ENCODE measurements at places on chromosomes 2 and 18. TPM values are rescaled to one million over a fixed set of nuclear protein-coding genes. Genes with fewer than 3 reads are reported as not detected.

The LGALSL gene
- total RNA-seq, result 19.2 TPM

The LONRF2 gene
- total RNA-seq, result 8.9 TPM

The GBX2 gene
- 2.1 TPM for total RNA-seq

The RNF144A gene
- total RNA-seq, result 35.6 TPM

The FAHD2B gene
- 31.8 TPM for total RNA-seq

The IL36RN gene
- 12.0 TPM for total RNA-seq

The B3GNT7 gene
- 6.8 TPM for total RNA-seq

The FMNL2 gene
- 62.1 TPM for total RNA-seq

The SERPINB4 gene
- 0.17 TPM for total RNA-seq

The PGAP1 gene
- 45.1 TPM for total RNA-seq

The REG3A gene
- 4.0 TPM for total RNA-seq

The PCARE gene
- not detected for total RNA-seq

The LYG2 gene
- total RNA-seq, result not detected

The C18orf63 gene
- not detected for total RNA-seq

The G6PC2 gene
- 2.8 TPM for total RNA-seq

The OR6B2 gene
- total RNA-seq, result not detected

The RNF125 gene
- total RNA-seq, result 1.8 TPM

The TEKT4 gene
- total RNA-seq, result 0.34 TPM

The EVA1A gene
- total RNA-seq, result 10.8 TPM

The SP140L gene
- 6.6 TPM for total RNA-seq

The CHRNG gene
- 0.87 TPM for total RNA-seq

The CD8A gene
- 0.34 TPM for total RNA-seq

The CAPN10 gene
- 55.2 TPM for total RNA-seq

The FRZB gene
- total RNA-seq, result 17.1 TPM

The C2orf80 gene
- total RNA-seq, result not detected

The MOB4 gene
- 27.3 TPM for total RNA-seq

The SLC23A3 gene
- total RNA-seq, result 5.5 TPM

The GKN2 gene
- total RNA-seq, result not detected

The INPP5D gene
- 40.8 TPM for total RNA-seq

The MFF gene
- total RNA-seq, result 84.3 TPM

The CAPN14 gene
- 0.12 TPM for total RNA-seq

The RPRM gene
- total RNA-seq, result 7.3 TPM

The LCT gene
- total RNA-seq, result 2.8 TPM

The ITGB1BP1 gene
- 79.0 TPM for total RNA-seq

The PPM1G gene
- 80.4 TPM for total RNA-seq

The STAT1 gene
- 52.8 TPM for total RNA-seq

The CGREF1 gene
- total RNA-seq, result 1.8 TPM

The NAPG gene
- 28.1 TPM for total RNA-seq

The MOCOS gene
- total RNA-seq, result 3.2 TPM

The NGEF gene
- total RNA-seq, result 20.7 TPM

The PLEK gene
- total RNA-seq, result not detected

The DLX2 gene
- 6.9 TPM for total RNA-seq

The CYS1 gene
- 0.79 TPM for total RNA-seq

The POTEI gene
- 2.1 TPM for total RNA-seq

The PAX3 gene
- 66.7 TPM for total RNA-seq

The ALPG gene
- 0.88 TPM for total RNA-seq

The POMC gene
- 1.5 TPM for total RNA-seq

The NFU1 gene
- total RNA-seq, result 33.3 TPM

The ATOH8 gene
- total RNA-seq, result 13.7 TPM

The CCDC178 gene
- total RNA-seq, result 0.74 TPM

The RBKS gene
- 3.2 TPM for total RNA-seq

The ANKRD29 gene
- 3.5 TPM for total RNA-seq

The LINC00305 gene
- not detected for total RNA-seq

The SERPINB12 gene
- total RNA-seq, result 15.5 TPM

All from type B pancreatic cell (in vitro differentiated cells).